Stimulated activated CD8-positive, alpha-beta memory T cell treated with anti-CD3 and anti-CD28 coated beads, Interleukin-7, amount 100 ng/mL, for 1 hour (primary cell): ENCODE measurements at places on chromosomes 6 and 20.

DNA sequence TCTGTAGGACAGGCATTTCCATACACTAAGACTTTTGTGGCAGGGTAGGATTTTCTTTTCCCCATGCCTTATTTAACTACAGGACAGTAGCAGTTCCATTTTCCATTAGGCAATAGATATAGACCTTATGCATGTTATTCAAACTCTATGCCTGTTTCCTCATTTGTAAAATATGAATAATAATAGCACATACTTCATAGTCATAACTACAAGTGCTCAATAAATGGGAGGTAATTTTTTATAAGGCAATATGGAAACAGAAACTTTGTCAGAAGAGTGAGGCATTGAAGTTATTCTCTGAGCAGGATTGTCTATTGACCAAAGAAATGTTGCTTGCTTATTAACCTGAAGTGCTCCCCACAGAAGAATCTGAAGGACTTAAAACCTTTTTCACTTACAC is 41.9 kb upstream of the TNFRSF21 start:
- DNase-seq = no peak

DNA sequence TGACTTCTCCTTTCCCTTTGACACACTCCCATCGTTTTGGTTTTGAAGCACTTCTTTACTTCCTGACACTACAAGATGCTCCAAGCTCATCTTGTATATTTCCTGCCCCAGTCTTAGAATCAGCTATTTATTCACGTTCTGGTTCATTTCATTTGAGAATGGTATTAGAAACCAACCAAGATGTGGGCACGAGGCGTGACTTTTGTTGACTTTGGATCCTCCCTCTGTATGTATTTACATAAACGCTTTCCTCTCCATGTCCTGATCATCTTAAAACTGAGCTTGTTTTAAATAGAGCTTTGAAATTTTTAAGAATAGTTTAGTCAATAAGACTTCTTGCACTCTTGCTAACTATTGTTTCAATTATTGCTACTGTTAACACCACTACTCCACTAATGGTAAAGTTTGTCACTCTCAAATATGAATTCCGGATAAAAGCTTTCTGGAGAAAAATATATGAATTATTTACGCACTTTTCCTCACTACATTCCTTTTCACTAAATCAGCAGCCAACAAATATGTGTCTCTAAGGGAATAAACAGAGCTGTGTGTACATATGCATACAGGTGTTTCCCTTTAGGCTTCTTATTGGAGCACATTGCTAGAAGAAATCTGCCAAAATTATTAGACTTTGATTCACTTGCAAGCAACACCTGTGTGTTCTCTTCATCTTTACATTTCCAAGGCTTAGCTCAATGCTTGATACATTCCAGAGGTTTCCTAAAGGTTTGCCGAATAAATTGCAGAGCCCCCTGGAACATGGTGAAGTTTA is 77.3 kb upstream of the TMEM244 start:
- DNase-seq = no peak

GRCh38 chr20:14622796-14623195 is 285.4 kb upstream of the FLRT3 start:
- no peak for DNase-seq

- DNase-seq = no peak
These were observed 72.9 kb downstream of the TOX2 start for GRCh38 chr20:43987531-43987930.

- DNase-seq = no peak
These were observed 57.9 kb downstream of the TP53INP2 start for GRCh38 chr20:34762031-34762555.
